Colonic mucosa (tissue), 4 donors: ENCODE measurements at places on chromosomes 12 and 14. TPM values are rescaled to one million over a fixed set of nuclear protein-coding genes. Genes with fewer than 3 reads are reported as not detected.

The EEF1AKMT3 gene
- 3.4 TPM for total RNA-seq

The TRHDE gene
- 8.7 TPM for total RNA-seq

The ARHGDIB gene
- 21.5 TPM for total RNA-seq

The EVL gene
- total RNA-seq: 15.4 TPM

The WDHD1 gene
- total RNA-seq: 5.8 TPM

The PSME1 gene
- total RNA-seq: 235 TPM

The ATXN3 gene
- 20.6 TPM for total RNA-seq

The MMP19 gene
- total RNA-seq: 2.7 TPM

The HCAR3 gene
- 0.12 TPM for total RNA-seq

The DPPA3 gene
- not detected for total RNA-seq

The C1S gene
- total RNA-seq: 97.2 TPM

The YBX3 gene
- 162 TPM for total RNA-seq

The KRT71 gene
- not detected for total RNA-seq

The ACADS gene
- 86.0 TPM for total RNA-seq

The RHEBL1 gene
- 0.27 TPM for total RNA-seq

The RTL1 gene
- not detected for total RNA-seq

The PPFIA2 gene
- 2.2 TPM for total RNA-seq

The ENDOU gene
- not detected for total RNA-seq

The CCDC196 gene
- total RNA-seq: 0.82 TPM

The CLEC12A gene
- 0.72 TPM for total RNA-seq

The STXBP6 gene
- 26.1 TPM for total RNA-seq

The EMP1 gene
- 667 TPM for total RNA-seq

The IFNG-AS1 gene
- total RNA-seq: not detected

The ABCD2 gene
- 0.19 TPM for total RNA-seq
